Activated CD8-positive, alpha-beta memory T cell treated with anti-CD3 and anti-CD28 coated beads for 48 hours (primary cell): ENCODE measurements at places on chromosomes 2 and 18.

GRCh38 chr2:207895274-207895860 is 125.7 kb upstream of the FZD5 start:
- DNase-seq = no peak

GRCh38 chr18:49645841-49646351 is 84.0 kb downstream of the LIPG start:
- no peak for DNase-seq

GRCh38 chr2:239732666-239733010 is 292.5 kb downstream of the NDUFA10 start:
- no peak for DNase-seq

GRCh38 chr2:102619414-102620319 is at the start of gene SLC9A2:
TSS of gene SLC9A2 (plus strand) at chr2:102619553. CDS start at chr2:102619849, 296 bp downstream.
- DNase-seq = peak; percentile 5

DNA sequence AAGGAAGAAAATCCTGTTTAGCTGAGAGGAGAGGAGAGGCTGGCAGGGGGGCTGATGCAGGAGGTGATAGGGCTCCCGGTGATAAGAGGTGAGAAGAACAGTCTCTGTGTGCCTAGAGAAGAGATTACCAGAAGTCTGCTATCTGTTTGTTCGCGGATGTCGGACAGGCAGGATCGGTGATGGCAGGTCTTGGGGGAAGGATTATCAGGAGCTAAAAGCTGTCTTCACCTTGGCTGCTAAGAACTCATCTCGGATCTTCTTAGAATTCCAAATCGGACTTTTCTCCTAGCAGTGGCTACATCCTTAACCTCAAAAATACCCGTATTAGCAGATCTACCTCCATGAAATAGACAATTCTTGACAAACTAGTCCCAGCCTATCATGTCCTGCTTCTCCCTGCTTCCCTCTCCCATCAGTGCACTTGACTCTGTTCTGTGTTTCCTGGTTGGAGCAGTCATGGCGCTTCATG is 282.1 kb upstream of the TRIB2 start:
- no peak for DNase-seq

GRCh38 chr2:178263159-178263860 is 69.0 kb downstream of the OSBPL6 start:
- DNase-seq = no peak

DNA sequence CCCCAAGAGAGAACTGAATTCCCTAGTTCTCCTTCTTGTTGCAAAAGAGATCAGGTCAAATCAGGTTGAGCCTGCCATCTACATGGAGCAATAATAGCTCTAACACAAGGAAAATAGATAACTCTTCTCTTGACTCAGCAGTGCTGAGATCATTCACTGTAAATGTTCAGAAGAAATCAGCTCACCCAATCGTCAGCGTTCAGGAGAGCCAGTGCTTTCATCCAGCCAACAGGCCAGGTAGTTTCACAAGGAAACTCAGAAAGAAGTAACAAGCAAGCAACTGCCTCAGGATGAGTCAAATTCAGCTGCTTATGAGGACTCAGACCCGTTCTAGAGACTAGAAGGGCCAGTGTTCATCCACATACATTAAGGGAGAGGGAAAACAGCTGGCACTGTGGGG is 5.9 kb downstream of the LMAN2L start:
- no peak for DNase-seq

GRCh38 chr2:101956465-101957438 is 35.0 kb upstream of the IL1R2 start:
- no peak for DNase-seq

DNA sequence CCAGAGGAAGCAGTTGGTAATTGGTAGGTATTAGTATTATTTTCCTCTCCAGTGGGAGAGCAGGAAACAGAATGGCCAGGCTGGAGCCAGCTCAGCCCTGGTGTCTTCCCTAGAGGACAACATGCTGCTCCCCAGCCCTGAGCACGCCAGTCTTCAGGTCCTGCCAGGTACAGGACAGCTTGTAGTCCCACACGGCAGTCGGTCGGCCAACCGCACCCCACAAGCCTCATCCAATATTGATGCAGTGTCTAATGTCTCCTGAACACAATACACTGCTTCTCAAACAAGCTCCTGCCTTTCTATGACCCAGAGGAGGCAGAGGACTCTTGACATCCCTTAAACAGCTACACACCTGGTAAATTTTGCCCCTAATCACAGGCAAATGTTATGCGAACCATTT is 71.0 kb upstream of the PPP1CB start:
- no peak for DNase-seq

- no peak for DNase-seq
These were observed 163.9 kb downstream of the MAIP1 start for GRCh38 chr2:200119236-200119635.

- DNase-seq = no peak
These were observed 426.7 kb upstream of the SMIM21 start for GRCh38 chr18:75854174-75854573.

DNA sequence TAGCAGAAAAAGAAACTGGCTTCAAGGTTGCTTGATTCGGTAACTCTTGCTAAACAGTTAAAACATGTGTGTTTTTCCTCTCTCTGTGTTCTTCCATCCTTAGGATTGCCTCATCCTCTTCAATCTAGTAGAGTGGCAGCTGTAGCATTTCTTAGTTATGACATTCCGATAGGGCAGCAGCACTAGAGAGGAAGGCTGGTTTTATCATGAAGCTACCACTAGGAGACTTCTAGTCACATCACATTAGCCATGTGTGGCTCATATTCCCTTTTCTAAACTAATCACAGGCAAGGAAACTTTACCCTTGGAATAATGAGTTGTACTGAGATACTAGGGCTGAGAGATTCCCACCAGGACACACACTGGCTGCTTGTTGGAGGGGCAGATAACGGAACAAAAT is 187.6 kb downstream of the DOK6 start:
- no peak for DNase-seq

DNA sequence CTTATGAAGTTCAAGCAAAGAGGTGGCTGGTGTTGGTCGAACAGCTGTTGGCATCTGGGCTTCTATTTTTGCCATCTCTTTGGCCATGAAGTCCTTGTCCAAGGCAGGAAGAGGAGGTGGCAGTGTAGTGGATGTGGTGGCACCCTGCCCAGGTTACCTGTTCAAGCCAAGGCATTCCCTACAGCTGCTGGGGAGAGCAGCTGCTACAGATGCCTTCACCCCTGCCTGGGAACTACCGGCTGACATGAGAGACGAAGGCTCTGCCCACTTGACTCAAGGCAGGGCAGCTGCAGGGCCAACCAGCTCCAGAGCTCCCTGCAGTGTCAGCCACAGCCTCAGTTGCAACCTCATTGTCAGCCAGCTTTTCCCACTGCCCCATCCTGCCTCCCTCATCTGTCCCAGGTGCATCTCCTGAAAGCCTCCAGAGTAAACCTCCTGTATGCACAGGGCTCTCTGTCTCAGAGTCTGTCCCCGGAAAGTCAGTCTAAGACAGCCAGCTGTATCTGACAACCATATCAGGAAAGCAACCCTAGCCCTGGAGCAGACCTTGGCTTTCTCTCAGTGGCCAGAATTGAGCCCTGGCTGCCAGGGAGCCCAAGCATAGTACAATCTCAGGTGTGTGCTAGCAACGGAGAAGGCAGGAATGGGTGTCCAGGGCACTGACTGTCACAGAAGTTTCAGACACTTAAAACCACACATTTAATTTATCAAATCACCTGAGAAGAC is 115.9 kb downstream of the RPIA start:
- no peak for DNase-seq

DNA sequence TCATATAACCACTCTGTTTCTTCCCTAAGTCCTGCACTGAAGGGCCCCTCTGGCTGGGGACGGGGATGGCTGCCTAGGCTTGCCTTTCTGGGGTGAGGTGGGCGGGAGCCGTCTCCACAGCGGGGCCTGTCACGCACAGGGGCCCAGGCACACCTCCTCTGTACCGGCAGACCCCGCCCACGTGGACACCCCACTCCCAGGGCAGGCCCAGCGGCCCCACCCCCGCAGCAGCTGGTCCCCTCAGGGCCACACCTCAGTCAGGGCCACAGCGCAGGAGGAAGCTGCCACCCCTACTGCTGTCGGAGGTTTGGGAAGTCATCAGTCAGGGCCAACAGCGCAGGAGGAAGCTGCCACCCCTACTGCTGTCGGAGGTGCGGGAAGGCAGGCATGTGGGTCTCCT is 257.6 kb upstream of the RAB6C start:
- DNase-seq = no peak

DNA sequence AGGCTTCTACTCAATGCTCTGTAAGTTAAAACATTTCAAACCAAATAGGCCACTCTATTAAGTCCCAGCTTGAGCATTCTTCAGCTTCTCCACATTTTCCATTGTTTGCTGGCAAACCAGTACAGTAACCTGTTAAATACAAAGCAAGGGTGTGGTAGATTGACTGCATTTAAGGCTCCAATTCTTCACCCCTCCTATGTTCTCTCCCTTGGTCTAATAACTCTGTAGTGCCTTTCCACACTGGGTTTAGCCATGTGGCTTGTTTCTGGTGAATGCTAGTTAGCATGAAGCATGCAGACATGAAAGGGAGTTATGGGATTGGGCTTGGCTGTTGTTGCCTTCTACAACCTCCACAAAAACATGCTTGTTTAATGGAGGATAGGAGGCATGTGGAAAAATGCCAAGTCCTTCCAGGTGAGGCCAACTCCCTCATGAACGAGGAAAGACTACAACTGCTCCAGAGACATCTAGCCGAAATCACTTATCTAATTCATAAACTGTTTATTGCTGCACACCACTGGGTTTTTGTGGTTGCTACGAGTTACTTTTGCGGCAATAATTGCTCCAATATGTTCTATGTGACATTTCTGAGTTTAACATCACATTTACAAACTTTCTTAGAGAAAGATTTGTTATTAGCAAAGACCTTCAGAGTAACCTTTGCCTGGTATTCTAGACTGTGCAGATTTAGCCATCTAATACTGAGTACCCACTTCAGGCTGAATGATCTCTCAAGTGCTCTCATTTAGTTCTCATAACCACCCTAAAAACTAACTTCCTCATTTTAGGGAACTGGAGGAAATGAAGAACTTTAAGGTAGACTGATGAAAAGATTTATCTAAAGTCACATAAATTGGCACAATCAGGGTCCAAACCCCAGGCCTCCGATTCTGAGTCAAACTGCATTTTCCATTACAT is 104.0 kb downstream of the SMAD2 start:
- DNase-seq = no peak

- DNase-seq = no peak
These were observed 83.6 kb downstream of the MREG start for GRCh38 chr2:215929602-215930335.

DNA sequence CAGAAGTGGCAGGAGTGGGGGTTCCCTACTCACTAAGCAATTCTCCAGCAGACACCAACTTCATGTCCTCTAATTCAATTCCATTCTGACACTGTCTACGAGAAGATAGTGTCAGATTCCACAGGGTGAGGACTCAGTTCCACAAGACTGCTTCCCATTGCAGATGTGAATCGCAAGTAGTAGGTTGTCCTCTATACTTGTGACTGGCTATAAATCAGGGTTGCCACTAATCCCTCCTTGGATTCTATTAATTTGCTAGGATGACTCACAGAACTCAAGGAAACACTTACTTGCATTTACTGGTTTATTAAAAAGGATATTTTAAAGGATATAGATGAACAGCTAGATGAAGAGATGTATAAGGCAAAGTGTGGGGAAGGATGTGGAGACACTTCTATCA is 184.1 kb upstream of the ACVR2A start:
- DNase-seq = no peak
